CD4-positive, alpha-beta T cell (primary cell): ENCODE measurements at places on chromosomes 3 and 15.

GRCh38 chr3:12977117-12977808, 96.0 kb downstream of the IQSEC1 start:
- DNase-seq, result no peak

DNA sequence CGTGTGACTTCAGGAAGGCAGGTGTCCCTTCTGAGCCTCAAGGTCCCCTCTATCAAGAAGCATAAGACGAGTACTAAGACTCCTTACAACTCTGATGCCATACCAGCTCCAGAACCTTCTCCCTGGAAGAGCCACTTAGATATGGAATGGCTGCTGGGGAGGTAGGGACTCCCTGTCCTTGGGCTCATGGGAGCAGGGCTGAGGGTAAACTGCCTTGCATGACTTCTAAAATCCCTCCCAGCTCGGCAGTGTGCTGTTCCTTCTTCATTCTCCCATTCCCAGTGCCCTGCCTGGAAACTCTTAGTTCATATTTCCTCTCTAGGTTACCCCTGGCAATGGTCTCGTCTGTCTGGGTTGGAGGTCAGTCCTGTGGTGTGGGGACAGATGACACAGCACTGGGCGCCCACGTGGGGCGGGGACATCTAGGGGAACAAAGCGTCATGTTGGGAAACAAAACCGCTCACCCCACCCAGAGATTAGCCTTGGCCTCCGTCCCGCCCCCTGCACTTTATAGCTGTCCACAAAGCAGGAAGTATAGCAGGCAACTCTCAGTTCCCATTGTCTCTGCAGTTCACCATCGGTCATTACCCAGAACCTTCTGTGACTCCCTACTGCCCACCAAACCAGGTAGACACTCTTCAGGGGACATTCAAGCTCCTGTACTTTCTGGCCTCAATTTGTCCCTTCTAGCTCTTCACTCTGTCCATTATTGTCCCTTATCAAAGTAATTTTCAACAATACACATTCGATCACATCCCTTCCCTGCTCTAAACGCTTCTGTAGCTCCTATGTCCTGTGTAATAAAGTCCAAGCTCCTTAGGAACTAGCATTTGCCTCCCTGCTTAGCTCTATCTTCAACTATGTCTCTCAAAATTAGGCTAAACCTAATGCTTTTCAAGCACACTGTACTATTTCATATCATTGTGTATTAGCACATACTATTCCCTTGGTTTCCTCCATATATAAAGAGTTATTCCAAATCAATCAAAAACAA, 73.8 kb downstream of the IQSEC1 start:
- DNase-seq, result peak; percentile 77

GRCh38 chr3:193875601-193876321, 260.2 kb upstream of the HES1 start:
- no peak for DNase-seq

DNA sequence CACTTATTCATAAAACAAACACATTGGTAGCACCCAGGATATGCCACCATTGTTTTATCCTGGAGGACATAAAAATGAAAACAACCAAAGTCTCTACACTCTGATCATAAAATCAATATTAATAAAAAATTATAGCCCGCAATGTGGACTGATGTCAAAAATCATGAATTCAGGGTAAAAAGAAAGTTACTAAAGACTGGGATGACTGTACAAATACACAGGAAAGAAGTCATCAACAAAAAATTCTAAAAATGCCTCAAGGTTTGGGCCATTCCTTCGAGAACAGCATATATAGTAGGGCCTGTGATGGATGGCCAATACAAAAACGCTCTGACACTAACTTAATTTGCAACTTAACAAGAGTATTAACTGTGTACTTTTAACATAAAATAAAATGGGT, 76.8 kb downstream of the THBS1 start:
- DNase-seq, result no peak

DNA sequence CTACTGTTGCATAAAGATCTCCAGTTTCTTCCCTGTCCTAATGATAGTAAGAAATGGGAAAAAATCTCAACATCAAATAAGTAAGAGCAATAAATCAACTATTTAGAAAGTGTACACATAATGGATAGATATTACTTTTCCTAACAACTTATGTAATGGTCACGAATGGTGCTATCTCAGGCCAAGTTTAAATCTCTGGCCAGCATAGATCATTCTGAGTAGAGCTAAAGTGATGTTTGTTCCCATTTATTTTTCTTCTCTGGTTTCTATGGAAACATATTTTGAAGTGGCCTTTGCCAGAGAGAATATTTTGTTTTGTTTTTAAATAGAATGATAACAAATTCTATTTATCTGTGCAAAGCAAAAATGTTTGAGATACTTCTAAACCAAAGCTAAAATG, 249.7 kb upstream of the TTC14 start:
- DNase-seq, result no peak

GRCh38 chr15:91737151-91737818, 116.2 kb upstream of the SLCO3A1 start:
- DNase-seq, result no peak

DNA sequence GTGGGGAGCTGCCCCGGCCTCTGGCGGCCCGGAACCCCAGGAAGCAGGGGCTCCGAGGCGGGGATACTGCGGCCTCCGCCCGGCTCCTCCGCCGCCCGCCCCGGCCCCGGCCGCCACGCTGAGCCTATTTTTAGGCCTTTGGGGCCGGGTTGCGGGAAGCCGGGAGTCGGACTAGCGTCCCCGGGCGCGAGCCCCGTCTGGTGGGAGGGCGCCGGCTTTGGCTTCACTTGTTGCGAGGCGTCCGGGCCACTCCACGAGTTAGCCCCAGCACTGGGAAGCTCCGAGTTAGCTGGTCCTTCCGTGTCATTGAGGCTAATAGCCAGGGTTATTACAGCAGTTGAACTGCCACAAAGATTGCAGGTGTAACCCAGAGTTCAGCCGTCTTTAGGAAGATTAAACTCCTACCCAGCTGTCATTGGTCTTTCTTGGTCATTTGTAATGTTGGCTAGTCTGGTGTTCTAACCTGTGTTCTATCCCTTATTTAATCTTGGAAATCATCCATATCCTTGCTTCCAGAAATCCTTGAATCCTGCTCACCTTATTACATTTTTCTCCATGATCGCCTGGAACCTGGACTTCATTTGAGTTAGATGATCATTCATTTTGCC, 791 bp downstream of the GYG1 start:
- DNase-seq, result peak; percentile 9

- no peak for DNase-seq
Observed at GRCh38 chr15:34275721-34276120, 50.9 kb downstream of the EMC4 start.

DNA sequence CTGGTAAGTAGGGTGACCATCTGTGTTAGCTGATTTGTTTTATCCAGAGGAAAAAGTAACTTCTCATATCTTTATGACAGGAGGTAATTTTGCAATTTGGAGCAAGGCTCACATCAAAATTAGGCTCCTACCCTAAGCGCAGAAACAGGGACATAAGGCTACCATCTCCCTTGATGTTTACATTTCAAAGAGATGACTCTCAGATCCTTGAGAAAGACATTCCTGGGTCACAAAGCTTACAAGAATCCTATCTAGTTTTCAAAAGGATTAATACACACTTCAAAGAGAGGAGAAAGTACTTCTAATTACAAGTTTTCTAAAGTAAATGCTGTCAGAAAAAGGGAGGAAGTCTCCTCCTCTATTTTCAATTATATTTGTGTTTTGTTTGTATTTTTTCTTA, 7.0 kb downstream of the ZPLD1 start:
- no peak for DNase-seq

DNA sequence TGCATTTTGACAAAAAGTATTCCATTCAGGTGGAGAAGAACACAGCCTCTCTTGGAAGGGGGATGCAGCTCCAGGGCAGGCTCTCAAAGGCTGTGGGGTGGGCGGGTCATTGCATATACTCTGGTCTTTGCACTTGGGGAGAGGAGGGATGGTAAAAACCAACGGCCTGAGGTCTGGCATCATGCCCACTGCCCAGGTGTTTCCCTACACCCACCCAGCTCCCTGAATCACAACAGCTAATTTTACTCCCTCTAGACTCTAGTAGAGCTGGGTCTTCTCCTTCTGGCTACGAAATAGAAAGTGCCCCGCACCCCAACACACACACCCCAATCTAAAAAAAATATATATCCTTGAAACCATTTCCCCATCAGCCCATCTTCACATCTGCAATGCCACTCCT, 1.0 kb downstream of the MYLK start:
- DNase-seq, result no peak

- DNase-seq, result no peak
Observed at GRCh38 chr3:46874430-46874829, 3.1 kb upstream of the PTH1R start.

- no peak for DNase-seq
Observed at GRCh38 chr15:55270291-55270690, 19.3 kb downstream of the RAB27A start.
